Heart right ventricle (tissue), 16 donors: ENCODE measurements at places on chromosomes 4 and X. TPM values are rescaled to one million over a fixed set of nuclear protein-coding genes. Genes with fewer than 3 reads are reported as not detected.

The SLITRK4 gene
- 0.32 TPM for total RNA-seq

The PPP4R3C gene
- not detected for total RNA-seq

The NKX3-2 gene
- total RNA-seq: not detected

The NOX1 gene
- total RNA-seq: not detected

The WNK3 gene
- 0.19 TPM for total RNA-seq

The BANK1 gene
- 0.19 TPM for total RNA-seq
